ENCODE measurements at places on chromosomes 2 and 18. TPM values are rescaled to one million over a fixed set of nuclear protein-coding genes. Genes with fewer than 3 reads are reported as not detected.

DNA sequence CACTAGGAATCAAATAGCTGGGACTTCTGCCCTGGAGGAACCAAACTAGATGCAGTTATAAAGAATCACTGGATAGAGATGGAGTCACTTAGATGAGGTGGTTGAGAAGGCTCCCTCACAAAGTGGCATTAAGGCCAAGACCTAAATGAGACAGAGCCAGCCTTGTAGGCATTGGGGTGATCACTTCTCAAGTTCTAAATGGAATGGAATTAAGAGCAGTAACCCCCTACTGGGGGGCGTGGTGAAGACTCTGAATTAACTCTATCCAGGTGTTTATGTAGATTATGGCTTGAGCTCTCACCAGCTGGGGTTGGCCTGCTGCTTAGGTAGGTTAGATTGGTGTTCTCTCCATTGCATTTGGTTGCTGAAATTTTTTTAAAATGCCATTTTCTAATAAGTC is 71.3 kb downstream of the TTC27 start:
- H3K4me1 ChIP-seq, result peaks cover 14% of the 10 kb centered on the region
- peaks cover 4% of the 10 kb centered on the region for H3K36me3 ChIP-seq

DNA sequence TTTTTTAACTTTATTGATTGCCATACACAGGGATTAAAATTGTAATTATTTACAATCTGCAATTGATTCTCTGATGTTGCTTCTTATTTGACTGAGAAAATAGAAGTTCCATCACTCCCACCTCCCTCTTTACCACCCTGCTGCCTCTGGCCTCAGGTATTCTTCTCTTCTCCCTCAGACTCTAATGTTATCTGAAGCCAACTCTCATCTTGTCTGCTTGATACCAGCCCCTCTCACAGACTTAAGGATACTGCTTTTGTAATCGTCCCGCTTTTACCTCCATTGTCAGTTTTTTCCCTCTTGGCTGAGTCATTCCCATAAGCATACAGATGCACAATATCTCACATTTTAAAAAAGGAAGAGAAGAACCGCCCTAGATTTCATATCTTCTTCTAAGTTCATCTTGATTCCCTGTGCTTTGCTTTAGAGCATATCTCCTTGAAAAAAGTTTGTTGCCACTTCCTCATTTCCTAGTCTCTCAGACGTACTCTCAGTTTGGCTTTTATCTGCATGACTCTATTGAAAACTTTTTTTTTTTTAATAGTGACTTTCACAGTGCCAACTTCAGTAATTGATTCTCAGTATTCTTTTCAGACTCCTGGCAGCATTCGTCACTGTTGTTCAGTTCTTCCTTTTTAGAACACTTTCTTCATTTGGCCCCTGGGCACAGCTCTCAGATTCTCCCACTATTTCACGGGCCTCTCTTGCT is 31.1 kb downstream of the SPAG16 start:
- no peak overlapping the region for H3K4me3 ChIP-seq
- no peak overlapping the region for H3K27ac ChIP-seq
- H3K36me3 ChIP-seq, result peaks cover 19% of the 10 kb centered on the region
- DNase-seq, result no peak
- H3K27me3 ChIP-seq, result no peaks in the 10 kb centered on the region

DNA sequence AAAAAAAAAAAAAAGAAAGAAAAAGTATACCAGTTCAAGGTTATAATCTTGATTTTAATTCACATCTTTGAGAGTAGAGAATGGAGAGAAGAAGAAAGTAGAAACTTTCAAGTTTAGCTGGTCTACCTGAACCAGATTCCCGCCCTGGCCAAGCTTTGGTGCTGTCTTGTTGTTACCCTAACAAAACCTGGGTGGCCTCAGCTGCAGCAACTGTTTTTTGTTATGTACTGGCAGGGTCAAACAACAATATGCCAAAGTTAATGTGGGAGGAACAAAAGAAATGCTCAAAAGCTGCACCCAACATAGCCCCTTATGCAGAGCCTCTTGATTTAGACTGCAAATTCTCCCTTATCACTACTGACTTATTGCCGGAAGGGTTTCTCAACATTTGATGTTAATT is 165.3 kb upstream of the TFPI start:
- no peak for DNase-seq
- H3K27ac ChIP-seq, result no peak overlapping the region
- H3K27me3 ChIP-seq, result peaks cover 5% of the 10 kb centered on the region
- no peak overlapping the region for H3K4me3 ChIP-seq
- H3K4me1 ChIP-seq, result peaks cover 5% of the 10 kb centered on the region

GRCh38 chr2:242038928-242039341 is 169.4 kb downstream of the RTP5 start:
- no peak overlapping the region for H3K4me3 ChIP-seq
- H3K27ac ChIP-seq, result no peak overlapping the region
- H3K27me3 ChIP-seq, result peaks cover 54% of the 10 kb centered on the region

Gene NXPH2
- not detected for total RNA-seq

GRCh38 chr2:167212014-167212648 is 323.9 kb downstream of the XIRP2 start:
- peaks cover 6% of the 10 kb centered on the region for H3K4me1 ChIP-seq
- no peaks in the 10 kb centered on the region for H3K27me3 ChIP-seq
- no peak overlapping the region for H3K4me3 ChIP-seq
- no peak for DNase-seq
- no peaks in the 10 kb centered on the region for H3K36me3 ChIP-seq

GRCh38 chr2:71895320-71896161 is 252.1 kb downstream of the CYP26B1 start:
- no peaks in the 10 kb centered on the region for H3K4me1 ChIP-seq
- H3K27me3 ChIP-seq, result peaks cover 38% of the 10 kb centered on the region
- H3K4me3 ChIP-seq, result no peak overlapping the region
- H3K27ac ChIP-seq, result no peak overlapping the region
